ENCODE measurements at places on chromosomes 1 and 21.

GRCh38 chr1:5110508-5110907 lies 456.1 kb downstream of the AJAP1 start:
- DNase-seq = no peak

GRCh38 chr1:234618737-234619049 lies 8.7 kb upstream of the IRF2BP2 start:
- DNase-seq = no peak

DNA sequence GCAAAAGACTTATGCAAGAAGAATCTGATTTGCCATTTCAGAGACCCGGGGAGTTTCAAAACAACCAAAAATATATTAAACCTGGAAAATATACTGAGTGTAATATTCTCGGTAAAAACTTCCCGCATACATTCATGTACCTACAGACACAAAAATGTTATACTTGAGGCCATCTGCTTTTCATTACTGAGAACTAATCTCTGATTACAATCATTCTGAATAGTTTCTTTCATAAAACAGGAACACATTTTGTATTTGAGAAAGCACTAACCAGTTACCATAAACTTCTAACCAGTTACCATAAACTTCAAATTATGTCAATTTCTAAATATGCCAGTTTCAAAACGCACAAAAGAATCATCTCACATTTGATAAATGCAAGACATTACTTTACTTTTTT lies 7.8 kb downstream of the ZNHIT6 start:
- DNase-seq = no peak

DNA sequence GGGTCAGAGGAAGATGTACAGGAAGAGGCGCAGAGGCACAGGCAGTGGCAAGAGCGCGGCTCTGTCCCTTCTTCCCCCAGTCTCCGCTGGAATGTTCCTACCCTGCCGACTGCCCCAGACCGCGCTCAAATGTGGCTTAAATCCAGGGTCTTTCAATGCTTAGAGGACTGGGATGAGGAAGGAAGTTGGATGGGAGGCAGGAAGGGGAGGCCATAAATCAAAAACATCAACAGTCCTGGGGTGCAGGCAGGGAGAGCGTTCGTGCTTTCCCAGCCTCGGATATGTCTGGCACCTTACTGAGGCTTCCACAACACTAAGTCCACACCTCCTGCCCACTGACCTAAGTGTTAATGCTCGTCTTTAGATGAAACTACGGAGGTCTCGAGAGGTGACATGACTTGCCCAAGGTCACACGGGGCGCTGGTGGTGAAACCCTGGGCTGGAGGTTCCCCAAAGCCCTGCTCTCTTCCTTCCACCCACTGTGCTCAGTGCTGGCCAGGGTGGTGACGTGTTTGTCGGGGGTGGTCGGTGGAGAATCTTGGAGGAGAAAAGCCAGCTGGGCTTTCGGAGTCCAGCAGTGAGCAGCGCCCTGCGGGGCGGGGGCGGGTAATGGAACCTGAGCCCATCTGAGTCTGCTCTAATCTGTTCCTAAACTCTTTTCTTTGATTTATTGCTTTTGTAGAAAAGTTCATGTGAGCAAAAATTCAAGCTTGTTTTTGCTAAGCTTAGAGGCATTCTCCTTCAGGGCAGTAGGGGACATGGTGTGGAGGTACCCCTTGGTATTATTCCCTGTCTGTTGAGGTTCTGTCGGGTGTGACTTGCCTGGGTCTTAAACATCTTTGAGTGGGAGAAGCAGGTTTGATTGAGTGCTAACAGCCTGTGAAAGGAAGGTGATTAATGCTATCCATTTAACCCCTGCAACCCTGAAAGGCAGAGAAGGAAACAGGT lies 708 bp downstream of the CDA start:
- no peak for DNase-seq

DNA sequence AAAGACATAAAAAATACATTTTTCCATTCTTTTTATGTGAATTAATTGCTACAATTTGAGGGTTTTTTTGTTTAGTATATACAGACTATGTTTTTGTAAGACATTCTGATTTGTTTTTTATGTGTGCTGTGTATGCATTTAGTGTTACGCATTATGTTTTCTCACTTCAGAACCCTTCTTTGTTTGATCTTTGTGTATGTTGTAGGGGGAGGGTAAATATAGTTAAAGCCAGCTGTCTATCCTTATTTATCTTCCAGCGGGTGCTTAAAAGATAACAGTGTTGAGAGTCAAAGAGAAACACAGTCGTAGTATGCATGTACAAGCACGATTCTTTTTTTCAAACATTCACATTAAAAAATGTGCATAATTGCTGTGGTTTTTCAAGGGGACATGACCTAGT lies 97.5 kb upstream of the KIAA1614 start:
- no peak for DNase-seq

DNA sequence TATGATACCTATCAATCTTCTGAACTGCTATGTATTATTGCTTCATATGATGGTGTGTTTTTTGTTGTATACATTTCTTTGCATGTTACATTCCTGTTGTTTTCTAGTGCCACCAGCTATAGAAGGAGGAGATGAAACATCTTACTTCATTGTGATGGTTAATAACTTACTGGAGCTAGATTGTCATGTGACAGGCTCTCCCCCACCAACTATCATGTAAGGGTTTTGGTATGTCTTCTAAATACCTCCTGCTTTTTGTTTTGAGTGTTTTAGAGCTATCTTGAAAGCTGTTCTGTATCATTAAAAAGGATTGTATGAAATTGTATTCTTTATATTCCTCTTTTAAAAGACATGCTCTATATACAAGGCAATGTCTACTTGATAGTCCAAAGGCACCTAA lies 282.7 kb downstream of the HMCN1 start:
- no peak for DNase-seq

- no peak for DNase-seq
Measured at GRCh38 chr1:27116232-27116631, 38.7 kb downstream of the SLC9A1 start.

DNA sequence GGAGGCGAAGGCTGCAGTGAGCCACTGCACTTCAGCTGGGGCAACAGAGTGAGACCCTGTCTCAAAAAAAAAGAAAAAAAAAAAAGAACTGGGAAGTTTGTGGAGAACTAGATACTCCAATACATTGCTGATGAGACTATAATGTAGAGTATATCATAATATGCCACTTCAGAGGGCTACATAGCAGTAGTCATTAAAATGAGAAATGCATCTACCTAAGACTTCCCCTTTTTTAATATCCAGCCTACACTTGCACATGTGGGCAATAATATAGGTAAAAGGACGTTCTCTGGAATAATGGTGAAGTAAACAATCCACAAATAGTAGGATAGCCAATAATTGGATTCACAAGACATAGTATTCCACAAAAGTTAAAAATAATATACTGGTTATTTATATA lies 311.0 kb downstream of the HLX start:
- DNase-seq = no peak

DNA sequence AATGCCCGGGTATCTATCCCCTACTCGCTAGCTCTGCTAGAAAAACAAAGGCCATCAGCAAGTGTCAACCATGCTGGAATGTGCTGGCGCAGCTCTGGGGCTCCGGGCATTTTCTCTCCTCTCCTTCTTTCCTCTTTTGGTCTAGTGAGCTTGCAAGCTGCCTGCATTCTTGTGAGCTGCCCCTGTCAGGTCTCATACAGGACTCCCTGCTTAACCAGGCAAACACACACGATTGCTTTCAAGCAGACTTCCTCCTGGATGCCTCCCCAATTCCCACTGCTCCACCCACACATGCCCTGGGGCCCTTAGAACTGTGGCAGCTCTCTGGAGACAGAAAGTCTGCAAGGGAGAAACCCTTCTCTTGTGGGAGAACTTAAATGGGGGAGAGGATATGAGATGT lies 35.7 kb upstream of the SUCO start:
- DNase-seq = no peak

DNA sequence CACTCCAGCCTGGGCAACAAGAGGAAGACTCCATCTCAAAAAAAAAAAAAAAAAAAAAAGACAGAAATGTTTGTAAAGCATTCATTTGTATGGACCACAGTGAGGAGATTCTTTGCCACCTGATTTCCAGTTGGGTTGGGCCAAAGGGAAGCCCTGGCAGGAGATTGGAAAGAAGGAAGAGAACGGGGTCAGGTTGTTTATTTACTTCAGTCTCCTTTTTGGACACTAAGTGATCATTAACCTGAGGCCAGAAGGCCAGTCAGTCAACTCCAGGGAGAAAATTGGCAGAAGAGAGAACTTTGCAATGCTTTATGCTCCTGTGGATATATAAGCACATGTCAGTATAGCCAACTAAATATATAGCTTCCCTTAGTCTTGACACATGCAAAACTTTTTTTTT lies 85.9 kb downstream of the NTMT2 start:
- no peak for DNase-seq

- no peak for DNase-seq
Measured at GRCh38 chr1:220974431-220974830, 95.2 kb downstream of the HLX start.

DNA sequence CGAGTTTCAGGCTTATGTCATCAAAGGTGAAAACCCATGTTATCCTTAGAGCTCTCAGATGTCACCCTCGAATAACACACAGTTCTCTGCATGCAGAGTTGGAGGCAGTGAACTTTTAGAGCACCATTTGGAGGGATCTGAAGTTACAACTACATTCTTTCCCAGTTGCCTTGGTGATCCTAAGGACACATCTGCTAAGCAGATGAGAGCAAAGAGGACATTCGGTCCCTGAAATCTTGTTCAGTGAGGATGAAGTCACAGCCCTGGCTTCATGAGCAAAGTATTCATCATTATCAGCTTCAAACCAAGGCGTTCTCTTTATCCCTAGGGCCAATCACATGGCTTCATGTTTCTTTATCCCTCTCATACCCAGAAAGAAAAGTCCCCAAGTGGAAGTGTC lies 23.1 kb upstream of the MCOLN2 start:
- DNase-seq = no peak

GRCh38 chr1:9615316-9616063 lies 26.8 kb downstream of the TMEM201 start:
- DNase-seq = peak; percentile 38

DNA sequence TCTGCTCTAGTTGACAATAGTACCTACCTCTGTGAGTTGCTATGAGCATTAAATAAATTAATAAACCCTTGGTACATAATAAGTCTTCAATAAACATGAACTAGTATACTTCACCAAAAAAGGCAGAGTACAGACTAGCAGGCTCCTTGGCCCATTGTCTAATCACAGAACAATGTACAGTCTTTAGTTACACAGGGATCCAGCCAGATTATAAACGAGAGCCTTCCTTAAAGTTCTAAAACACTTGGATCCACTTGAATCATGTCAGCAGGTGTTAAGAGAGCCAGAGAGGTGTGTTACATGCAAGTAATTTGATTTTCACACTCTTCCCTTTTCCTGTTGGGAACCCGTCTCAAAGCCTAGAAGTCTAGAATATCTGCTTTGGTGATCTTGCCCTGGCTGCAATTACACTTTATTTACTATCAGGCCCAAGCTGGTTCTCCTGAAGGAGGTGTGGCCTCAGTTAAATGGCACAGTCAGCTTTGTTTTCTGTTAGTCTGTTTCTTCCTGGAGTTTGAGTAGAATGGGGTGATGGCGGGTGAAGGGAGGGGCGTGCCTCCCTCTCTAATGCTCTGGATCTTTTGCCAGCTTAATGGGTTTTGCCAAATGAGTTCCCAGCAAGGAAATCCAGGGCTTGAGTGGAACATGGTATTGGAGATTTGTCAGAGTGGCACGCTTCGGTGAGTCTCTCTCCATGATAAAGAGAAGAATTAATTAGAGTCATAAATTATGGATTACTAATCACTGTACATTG lies 570.9 kb upstream of the CAMK1G start:
- no peak for DNase-seq

GRCh38 chr1:30523055-30524020 lies 200.0 kb downstream of the MATN1 start:
- no peak for DNase-seq

DNA sequence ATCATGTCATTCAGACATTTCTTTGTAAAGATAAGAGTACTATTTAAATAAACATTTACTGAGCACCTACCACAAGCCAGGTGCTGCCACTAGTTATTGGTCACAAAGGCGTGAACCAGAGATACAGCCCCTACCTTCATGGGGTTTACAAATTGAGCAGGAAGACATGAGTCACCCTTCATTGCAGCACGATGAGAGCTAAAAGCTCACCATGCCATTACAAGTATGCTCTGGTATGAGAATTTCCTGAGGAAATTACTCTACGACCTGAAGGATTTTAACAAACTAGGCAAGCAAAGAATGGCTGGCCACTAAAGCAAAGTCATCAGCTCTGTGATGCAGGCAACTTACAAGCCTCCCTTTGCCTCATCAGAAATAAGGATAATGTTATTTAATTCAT lies 346.8 kb downstream of the BRINP2 start:
- no peak for DNase-seq

GRCh38 chr1:244945109-244945671 lies 80.8 kb upstream of the HNRNPU start:
- no peak for DNase-seq

DNA sequence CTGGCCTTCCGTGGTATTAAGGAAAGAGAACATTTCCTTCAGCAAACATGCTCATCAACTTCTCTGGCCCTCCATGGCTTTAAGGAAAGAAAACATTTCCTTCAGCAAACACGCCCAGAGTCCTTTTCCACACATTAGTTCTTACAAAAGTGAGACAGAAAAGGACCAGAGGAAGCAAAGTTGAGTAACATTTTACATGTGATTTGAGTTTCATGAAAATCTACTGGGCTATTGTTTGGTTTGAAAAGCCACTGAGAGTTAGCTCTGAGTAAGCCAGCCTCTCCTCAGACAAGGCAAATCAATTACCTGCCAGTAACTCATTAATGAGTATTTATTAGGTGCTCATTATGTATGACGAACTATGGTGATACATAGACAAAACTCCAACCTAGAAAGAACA lies 78.0 kb downstream of the NID1 start:
- DNase-seq = no peak

DNA sequence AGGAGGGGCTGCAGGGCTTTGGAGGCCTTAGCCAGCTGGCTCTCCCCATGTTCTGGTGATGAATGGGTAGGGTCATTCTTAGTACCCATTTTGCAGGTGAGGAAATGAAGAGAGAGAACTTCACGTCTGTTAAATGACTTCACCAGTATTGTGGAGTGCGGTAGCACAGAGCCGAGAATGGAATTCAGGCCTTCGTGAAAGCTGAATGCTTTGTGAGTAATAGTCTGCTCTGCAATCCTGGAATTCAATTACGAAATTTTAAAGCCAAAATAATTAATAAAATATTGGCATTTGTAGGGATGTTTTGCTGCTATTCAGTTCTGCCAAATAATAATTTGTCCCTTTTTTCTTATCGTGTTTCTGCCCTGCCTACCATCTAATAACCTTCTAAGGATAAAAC lies 197.7 kb downstream of the GREM2 start:
- DNase-seq = no peak

DNA sequence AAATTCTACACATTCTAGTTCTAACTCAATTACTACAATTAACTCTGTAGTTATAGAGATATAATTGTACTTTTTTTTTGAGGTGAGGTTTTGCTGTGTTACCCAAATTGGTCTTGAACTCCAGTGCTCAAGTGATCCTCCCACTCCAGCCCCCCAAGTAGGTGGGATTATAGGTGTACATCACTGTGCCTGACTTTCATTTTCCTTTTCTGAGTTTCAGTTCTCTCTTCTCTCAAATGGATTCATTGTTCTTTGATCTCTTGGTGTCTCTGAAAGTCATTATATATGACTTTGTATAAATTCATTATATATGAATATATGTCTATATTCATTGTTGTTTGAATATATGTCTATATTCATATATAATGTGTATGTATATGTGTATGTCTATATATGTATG lies 74.0 kb upstream of the GALNT2 start:
- DNase-seq = no peak
